ENCODE measurements at places on chromosomes 5 and 9.

DNA sequence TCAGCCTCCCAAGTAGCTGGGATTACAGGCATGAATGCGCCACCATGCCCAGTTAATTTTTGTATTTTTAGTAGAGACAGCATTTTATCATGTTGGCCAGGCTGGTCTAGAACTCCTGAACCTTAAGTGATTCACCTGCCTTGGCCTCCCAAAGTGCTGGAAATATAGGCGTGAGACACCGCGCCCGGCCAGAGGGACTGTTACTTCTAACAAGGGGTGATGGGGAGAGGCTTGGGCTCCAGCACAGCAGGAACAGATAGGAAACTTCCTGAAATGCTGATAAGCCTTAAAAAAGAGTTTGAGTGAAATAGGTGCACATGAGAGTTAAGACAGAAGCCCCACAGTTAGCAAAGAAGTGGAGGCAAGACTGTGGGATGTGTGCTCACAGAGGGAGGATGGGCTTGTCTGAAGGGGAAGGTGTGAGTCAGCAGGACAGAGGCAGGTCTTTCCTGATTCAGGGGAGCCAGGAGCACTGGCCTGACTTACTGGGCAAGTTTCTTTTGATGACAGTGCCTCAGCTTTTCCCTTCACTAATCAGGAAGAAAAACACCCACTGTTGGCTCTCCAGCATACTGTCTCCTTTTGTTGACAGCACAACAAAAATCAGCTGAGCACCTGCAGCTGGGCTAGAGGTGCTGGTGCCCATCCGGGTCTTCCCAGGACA is 68.4 kb downstream of the RAD23B start:
- DNase-seq, result no peak

DNA sequence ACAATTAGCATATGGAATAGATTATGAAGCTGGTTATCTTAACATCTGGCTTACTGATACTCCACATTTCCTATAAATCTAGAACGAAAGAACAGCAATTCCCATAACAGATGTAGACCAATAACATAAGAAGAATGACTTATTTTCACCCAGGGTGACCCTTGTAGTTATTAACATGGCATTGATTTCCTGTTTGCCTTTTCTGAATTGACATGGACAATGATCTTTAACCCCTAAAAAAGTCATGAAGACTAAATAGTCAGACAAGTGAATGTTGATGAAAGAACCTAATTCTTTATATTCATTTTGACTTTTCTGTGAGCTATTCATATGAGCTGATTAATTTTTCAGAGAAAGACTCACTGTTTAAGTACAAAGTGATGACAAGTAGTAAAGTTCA is 175.3 kb upstream of the CD180 start:
- DNase-seq, result no peak

GRCh38 chr5:31516802-31517201 is 15.1 kb downstream of the DROSHA start:
- no peak for DNase-seq

DNA sequence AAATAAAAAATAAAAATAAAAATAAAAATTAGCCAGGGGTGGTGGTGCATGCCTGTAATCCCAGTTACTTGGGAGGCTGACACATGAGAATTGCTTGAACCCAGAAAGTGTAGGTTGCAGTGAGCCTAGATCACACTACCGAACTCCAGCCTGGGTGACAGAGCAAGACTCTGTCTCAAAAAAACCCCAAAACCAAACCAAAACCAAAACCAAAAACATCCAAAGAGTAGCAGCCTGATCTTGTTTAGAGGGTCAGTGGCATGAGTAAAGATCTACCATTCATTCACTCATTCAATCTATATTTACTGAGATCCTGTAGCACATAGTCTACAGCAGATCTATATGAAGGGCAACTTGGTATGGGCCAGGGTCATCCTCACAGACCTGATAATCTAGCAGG is 202.4 kb downstream of the MAPKAP1 start:
- DNase-seq, result no peak

- DNase-seq, result no peak
Measured at GRCh38 chr5:62974623-62975022, 396.0 kb downstream of the LRRC70 start.

GRCh38 chr5:119036101-119036762 is 34.7 kb upstream of the DMXL1 start:
- DNase-seq, result peak; percentile 26

DNA sequence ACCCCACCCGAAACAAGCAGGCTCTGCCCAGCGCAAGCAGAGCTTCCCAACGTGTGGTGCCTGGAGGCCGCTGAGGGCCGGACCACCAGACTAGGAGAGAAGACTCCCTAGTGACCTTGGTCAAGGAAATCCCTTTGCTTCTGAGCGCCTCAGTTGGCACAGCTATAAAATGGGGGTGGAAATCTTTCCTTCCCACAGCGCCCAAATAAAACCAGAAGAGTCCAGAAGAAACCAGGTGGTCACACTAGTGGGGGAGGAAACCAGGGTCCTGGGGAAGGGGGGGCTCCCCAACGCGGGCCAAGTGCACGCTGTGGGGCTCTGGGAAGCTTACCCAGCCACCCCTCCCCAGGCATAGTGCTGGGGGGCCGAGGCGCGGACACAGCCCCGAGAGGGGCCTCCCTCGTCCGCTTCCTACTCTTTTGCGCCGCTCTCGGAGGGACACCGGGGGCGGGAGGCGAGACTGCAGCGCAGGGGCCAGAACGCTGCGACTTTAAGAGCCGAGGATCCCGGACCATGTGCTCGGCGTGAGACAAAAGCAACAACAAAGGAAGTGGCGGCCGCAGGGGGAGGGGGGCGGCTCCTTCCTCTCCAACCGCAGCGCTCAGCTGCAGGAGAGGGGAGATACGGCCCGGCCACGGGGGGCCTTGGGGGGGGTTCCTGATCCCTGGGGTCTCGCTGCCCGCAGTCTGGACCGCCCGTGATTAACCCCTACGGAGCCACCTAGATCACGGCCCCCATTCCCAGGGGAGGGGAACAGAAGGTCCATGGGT is 885 bp downstream of the RNF44 start:
- no peak for DNase-seq

DNA sequence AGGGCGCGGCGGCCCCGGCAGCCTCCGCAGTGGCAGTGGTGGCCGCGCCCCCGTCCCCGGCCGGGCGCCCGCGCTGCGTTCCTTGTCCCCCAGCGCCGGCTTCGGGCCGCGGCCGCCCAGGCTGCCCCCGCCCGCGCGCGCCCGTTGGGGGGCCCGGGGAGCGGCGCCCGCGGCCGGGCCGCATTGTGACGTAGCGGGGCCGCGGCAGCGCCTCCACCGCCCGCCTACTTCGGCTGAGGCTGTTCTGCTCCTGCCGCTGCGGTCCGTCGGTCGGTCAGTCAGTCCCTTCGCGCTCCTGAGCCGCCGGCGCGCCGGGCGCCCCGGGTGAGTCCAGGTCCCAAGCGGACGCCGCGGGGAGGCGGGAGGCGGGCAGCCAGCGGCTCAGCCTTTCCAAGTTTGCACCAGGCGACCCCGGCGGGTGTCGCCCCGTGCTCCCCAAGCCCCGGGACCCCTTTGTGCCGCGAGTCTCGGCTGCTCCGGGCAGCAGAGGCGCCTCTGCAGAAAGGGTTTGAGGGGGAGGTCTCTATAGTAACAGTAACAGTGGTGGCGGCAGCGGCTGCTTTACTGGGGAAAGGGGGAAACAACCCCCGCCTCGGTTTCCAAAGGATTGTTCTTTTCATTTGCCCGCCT is at the start of gene SNCAIP:
Gene SNCAIP (plus strand): TSS at position 277 of the 630 bp plus-strand sequence. CDS start 78,898 bp downstream, outside the sequence.
- no peak for DNase-seq

DNA sequence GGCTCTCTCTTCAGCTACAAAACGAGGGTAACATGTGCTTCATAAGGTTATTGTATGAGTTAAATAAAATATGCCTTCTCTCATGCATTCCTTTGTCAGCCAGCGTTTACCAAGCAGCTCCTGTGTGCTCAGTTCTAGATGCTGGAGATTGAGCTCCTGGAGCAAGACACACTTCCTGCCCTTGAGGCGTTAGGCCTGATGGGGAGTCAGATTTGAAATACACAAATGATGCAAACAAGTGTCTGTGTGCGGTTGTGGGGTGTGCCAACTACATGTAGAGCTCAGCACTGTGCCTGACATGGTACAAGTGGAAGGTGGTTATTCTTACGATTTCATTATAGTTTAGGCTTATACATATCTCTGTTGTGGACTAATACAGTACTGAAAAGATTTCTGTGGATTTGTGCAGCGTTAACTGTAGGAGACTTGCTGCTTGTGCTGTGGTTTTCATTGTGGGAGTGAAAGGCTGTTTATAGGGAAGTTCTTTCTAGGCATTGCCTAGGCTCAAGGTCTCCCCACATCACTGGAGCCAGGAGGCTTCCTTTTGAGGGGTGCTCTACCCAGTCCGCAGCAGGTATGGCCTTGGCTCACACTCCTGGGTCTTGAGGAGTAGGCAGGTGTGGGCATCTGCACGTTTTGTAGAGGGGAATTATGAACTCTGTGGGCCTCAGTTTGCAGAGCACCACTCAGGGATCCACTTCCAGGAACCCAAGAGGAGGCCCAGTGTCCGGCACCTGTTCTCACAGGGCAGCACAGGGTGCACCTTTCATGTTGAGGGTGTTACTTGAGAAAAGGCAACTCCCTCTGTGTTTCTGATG is 39.8 kb upstream of the ANGPTL2 start:
- no peak for DNase-seq

GRCh38 chr5:145218019-145218418 is 617.1 kb downstream of the PRELID2 start:
- DNase-seq, result no peak

- DNase-seq, result no peak
Measured at GRCh38 chr9:88468226-88468625, 66.8 kb upstream of the NXNL2 start.
